ENCODE measurements at places on chromosomes 4 and X. TPM values are rescaled to one million over a fixed set of nuclear protein-coding genes. Genes with fewer than 3 reads are reported as not detected.

Gene MTNR1A
- 1.6 TPM for total RNA-seq

Gene CYTL1
- total RNA-seq: 1.1 TPM

DNA sequence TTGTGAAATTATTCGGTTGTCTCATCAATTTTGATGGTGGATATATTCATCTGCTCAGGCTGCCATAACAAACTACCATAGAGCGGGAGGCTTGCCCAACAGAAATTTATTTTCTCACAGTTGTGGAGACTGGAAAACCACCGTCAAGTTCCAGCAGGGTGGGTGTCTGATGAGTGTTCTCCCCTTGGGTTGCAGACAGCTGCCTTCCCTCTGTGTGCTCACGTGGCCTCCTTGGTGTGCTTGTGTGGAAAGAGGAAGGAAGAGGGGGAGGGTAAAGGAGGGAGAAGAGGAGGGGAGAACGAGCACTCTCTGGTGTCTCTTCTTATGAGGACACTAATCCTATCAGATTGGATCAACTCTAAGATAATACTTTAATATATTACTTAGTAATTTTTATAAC lies 123.8 kb upstream of the TEX13D start:
- no peaks in the 10 kb centered on the region for H3K36me3 ChIP-seq
- no peak overlapping the region for H3K27ac ChIP-seq
- no peak overlapping the region for H3K4me3 ChIP-seq
- no peaks in the 10 kb centered on the region for H3K4me1 ChIP-seq
- no peaks in the 10 kb centered on the region for H3K27me3 ChIP-seq

GRCh38 chrX:49206543-49206942 lies 6.5 kb upstream of the SYP start:
- no peak overlapping the region for H3K27ac ChIP-seq
- no peaks in the 10 kb centered on the region for H3K27me3 ChIP-seq
- DNase-seq: no peak
- H3K4me3 ChIP-seq: no peak overlapping the region

Gene CT45A1
- total RNA-seq: not detected

- H3K27me3 ChIP-seq: no peaks in the 10 kb centered on the region
- DNase-seq: peak; percentile 16
- H3K27ac ChIP-seq: no peak overlapping the region
These were observed 1237.1 kb downstream of the PCDH19 start for GRCh38 chrX:99172958-99173357.

- no peak overlapping the region for H3K4me3 ChIP-seq
- H3K27me3 ChIP-seq: no peaks in the 10 kb centered on the region
- DNase-seq: no peak
- H3K4me1 ChIP-seq: peaks cover 20% of the 10 kb centered on the region
These were observed 1067.5 kb downstream of the PCDH7 start for GRCh38 chr4:31787701-31788100.

DNA sequence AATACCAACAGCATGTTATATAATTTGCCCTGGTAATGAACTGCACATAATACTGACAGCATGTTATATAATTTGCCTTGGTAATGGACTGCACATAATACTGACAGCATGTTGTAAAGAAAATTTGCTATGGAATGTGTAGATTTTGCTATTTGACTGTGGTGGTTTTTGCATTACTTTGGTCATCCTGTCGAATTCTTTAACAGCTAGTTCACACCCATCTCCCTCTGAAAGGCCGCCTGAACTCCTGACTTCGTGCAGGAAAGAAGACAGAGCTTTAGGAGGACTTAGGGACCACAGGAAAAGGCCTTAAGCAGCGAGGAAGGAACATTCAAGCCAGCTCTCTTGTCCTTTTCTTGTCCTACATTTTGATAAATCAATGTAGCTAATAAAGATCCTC lies 45.2 kb upstream of the DCLK2 start:
- H3K27me3 ChIP-seq: no peaks in the 10 kb centered on the region
- H3K4me3 ChIP-seq: no peak overlapping the region
- no peak overlapping the region for H3K27ac ChIP-seq
- no peaks in the 10 kb centered on the region for H3K4me1 ChIP-seq

- H3K4me3 ChIP-seq: no peak overlapping the region
- H3K4me1 ChIP-seq: no peaks in the 10 kb centered on the region
- DNase-seq: no peak
- no peaks in the 10 kb centered on the region for H3K36me3 ChIP-seq
- H3K27me3 ChIP-seq: no peaks in the 10 kb centered on the region
These were observed 41.9 kb downstream of the PLS3 start for GRCh38 chrX:115602729-115603389.

DNA sequence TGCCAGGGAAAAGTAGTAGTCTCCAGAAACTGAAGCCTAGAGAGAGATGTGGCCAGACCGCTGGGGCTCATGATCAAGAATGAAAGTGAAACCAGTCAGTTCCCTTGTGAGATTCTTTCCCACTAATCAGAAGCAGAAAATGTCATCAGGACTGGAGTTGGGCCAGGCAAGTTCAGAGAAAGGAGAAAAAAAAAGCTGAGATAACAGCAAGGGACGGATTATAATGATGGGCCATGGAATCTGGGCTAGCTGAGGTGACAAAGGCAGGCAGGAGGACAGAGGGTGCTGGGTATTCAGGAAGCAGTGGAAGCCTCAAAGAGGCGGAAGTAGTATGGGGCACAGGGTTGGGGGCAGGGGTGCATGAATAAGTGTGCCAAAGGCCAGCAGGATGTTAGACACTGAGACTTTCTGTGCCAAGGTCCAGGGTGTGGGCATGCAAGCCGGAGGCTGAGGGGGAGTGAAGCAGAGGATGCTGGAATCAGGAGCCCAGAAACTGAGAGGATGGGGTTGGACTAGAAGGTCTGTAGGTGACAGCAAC lies 2.5 kb downstream of the CXorf38 start:
- no peaks in the 10 kb centered on the region for H3K27me3 ChIP-seq
- H3K4me1 ChIP-seq: peaks cover 6% of the 10 kb centered on the region
- H3K27ac ChIP-seq: no peak overlapping the region
- no peak overlapping the region for H3K4me3 ChIP-seq

Gene IL3RA
- not detected for total RNA-seq

DNA sequence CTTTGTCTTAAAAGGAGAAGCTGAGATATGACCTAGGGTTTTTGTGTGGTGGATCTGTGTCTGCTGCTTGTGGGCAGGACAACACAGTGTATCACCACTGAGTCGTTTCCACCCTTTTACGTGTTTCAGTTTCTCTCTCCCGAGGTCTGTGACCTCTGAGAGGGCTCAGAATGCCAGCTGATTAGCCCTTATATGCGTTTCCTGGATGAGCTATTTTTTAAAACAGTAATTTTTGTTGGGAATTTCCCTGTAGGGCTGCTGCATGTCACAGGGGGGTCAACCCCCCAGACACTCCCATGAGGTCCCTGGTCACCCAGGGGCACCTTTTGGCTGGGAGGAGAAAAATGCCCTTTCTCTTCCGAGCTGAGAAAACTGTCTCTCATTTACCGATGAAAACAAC lies 170.4 kb upstream of the CASK start:
- peaks cover 29% of the 10 kb centered on the region for H3K4me1 ChIP-seq
- no peak overlapping the region for H3K4me3 ChIP-seq
- H3K27me3 ChIP-seq: no peaks in the 10 kb centered on the region
- no peak overlapping the region for H3K27ac ChIP-seq

- DNase-seq: peak; percentile 53
- H3K4me3 ChIP-seq: no peak overlapping the region
- no peaks in the 10 kb centered on the region for H3K27me3 ChIP-seq
- no peaks in the 10 kb centered on the region for H3K36me3 ChIP-seq
- no peak overlapping the region for H3K27ac ChIP-seq
These were observed 5.1 kb downstream of the USP27X start for GRCh38 chrX:49884290-49884862.

Gene MAGEB1
- not detected for total RNA-seq

Gene POU3F4
- not detected for total RNA-seq

- H3K27ac ChIP-seq: no peak overlapping the region
- H3K4me3 ChIP-seq: no peak overlapping the region
- no peak for DNase-seq
- no peaks in the 10 kb centered on the region for H3K4me1 ChIP-seq
- no peaks in the 10 kb centered on the region for H3K27me3 ChIP-seq
These were observed 761.0 kb downstream of the IL1RAPL1 start for GRCh38 chrX:29348288-29348687.

Gene WAS
- 0.37 TPM for total RNA-seq

Gene PABPC1L2A
- total RNA-seq: not detected

Gene SLC25A53
- 4.0 TPM for total RNA-seq

DNA sequence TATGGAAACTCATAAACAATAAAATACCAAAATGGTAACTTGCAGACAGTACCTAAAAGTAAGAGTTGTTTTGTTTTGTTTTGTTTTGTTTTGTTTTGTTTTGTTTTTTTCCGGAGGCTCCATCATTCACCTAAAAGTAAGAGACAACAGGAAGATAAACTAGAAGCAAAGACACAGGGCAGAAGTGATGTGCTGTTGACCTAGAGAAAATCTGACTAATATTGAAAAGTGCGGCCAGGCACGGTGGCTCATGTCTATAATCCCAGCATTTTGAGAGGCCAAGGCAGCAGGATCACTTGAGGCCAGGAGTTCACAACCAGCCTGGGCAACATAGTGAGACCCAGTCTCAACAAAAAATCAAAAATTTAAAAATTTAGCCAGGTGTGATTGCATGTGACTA lies 5.6 kb upstream of the CENPC start:
- DNase-seq: no peak
- peaks cover 4% of the 10 kb centered on the region for H3K4me1 ChIP-seq
- no peak overlapping the region for H3K27ac ChIP-seq
- H3K4me3 ChIP-seq: no peak overlapping the region
- H3K36me3 ChIP-seq: no peaks in the 10 kb centered on the region

- no peaks in the 10 kb centered on the region for H3K36me3 ChIP-seq
- peaks cover 4% of the 10 kb centered on the region for H3K4me1 ChIP-seq
- no peak overlapping the region for H3K4me3 ChIP-seq
- H3K27ac ChIP-seq: no peak overlapping the region
These were observed 203.0 kb upstream of the CNKSR2 start for GRCh38 chrX:21171181-21171580.

Gene GSX2
- total RNA-seq: 0.59 TPM

DNA sequence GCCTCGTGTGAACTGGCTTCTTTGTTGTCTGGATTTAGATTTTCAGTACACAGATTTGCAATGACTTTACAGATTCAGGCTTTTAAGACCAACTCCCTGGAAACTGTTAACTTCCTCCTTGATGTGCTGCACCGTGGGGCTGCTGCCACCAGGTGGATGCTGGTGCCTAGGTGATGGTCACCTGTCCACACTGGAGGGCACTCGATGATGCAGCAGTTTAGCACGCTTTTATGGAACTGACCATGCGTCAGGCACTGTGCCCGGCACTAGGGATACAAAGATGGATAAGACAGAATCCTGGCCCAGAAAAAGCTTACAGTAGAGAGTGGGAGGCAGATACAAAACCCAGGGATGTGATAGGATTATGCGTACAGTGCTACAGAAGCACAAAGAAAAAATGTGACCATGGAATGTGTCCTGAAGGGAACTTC lies 180.7 kb downstream of the CEP135 start:
- H3K27ac ChIP-seq: no peak overlapping the region
- H3K36me3 ChIP-seq: no peaks in the 10 kb centered on the region
- DNase-seq: peak; percentile 24
- no peaks in the 10 kb centered on the region for H3K27me3 ChIP-seq
- peaks cover 11% of the 10 kb centered on the region for H3K4me1 ChIP-seq

- no peaks in the 10 kb centered on the region for H3K27me3 ChIP-seq
- no peak overlapping the region for H3K27ac ChIP-seq
- H3K4me3 ChIP-seq: no peak overlapping the region
- DNase-seq: no peak
These were observed 71.0 kb downstream of the TMA16 start for GRCh38 chr4:163565226-163566135.

DNA sequence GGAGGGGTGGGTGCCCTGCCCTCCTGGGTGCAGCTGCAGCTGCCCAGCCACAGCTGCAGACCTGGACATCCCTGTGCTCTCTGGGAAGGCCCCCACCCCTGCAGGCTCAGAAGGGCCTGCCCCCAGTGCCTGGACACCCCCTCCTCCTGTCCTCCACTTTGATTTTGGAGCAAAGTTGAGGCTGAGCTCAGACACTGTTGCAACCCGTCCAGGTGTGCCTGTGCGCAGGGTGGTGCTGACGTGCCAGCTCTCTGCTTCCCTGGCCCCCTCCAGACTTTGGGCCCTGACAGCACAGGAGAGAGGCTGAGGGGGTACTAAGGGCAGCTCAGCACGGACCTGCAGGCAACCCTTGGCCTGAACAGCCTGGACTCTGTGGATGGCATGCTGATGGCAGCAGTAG lies 750.3 kb downstream of the ARAP2 start:
- H3K4me1 ChIP-seq: no peaks in the 10 kb centered on the region
- H3K36me3 ChIP-seq: no peaks in the 10 kb centered on the region
- no peak overlapping the region for H3K27ac ChIP-seq
- no peak for DNase-seq

Gene ATP8A1
- 46.1 TPM for total RNA-seq

DNA sequence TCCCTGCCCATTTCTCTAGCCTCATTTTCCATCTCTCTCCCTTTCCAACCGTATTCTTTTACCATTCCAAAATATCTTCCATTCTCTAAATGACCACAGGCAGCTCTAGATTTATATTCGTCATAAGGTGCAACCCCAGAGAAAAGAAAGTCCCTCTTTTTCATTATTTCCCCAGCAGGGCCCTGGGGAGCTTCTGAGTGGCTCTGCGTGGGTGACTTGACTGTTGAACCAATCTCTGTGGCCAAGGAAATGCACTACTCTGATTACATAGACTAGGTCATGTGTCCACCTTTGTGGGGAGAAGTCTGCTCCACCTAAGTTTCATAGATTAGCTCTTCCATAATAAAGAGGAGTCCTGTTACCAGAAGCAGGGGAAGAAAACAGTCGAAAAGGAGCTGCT lies 51.4 kb downstream of the ATOH1 start:
- H3K27ac ChIP-seq: no peak overlapping the region
- no peak for DNase-seq
- no peaks in the 10 kb centered on the region for H3K36me3 ChIP-seq
- no peak overlapping the region for H3K4me3 ChIP-seq

DNA sequence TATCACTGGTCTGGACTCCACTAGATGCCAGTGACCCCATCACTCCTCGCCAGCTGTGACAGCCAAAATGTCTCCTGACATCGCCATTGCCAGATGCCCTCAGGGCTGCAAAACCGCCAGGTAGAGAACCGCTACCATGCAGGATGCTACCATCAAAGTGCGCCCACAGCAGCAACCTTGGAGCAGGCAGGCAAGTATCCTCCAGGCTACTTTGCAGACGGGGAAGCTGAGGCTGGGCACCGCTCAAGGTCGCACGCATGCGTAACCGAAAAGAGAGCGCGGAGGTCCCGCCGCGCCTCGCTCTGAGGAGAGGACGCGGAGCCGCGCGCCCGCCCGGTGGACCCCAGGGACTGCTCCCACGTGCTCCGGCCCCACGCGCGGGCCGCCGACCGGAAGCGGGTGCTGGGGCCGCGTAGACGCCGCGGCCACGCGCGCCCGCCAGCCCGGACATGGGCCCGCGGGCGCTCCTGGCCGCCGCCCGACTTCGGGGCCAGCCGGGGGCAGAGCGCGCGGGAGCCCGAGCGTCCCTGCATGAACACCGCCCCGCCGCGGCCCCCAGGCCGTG lies at the start of gene STS:
TSS of gene STS (plus strand) at position 300 of the 565 bp plus-strand sequence. CDS start 105,488 bp downstream, outside the sequence.
- H3K27ac ChIP-seq: peak within 1 kb of the TSS; percentile 77

- no peaks in the 10 kb centered on the region for H3K27me3 ChIP-seq
- H3K36me3 ChIP-seq: no peaks in the 10 kb centered on the region
- H3K4me1 ChIP-seq: no peaks in the 10 kb centered on the region
- DNase-seq: peak; percentile 61
- H3K4me3 ChIP-seq: no peak overlapping the region
These were observed 14.9 kb upstream of the LOC101059915 start for GRCh38 chrX:71652405-71652804.

GRCh38 chr4:16154451-16154850 lies 70.6 kb upstream of the PROM1 start:
- no peak for DNase-seq
- no peaks in the 10 kb centered on the region for H3K27me3 ChIP-seq
- H3K4me1 ChIP-seq: peaks cover 29% of the 10 kb centered on the region
- H3K27ac ChIP-seq: no peak overlapping the region
- H3K4me3 ChIP-seq: no peak overlapping the region
